Left lung (tissue), 14 donors: ENCODE measurements at places on chromosomes 1 and 21. TPM values are rescaled to one million over a fixed set of nuclear protein-coding genes. Genes with fewer than 3 reads are reported as not detected.

The ARMH1 gene
- 5.2 TPM for polyA plus RNA-seq

The C2CD4D gene
- polyA plus RNA-seq = 0.57 TPM

The HTR6 gene
- polyA plus RNA-seq = not detected

The NUCKS1 gene
- 366 TPM for polyA plus RNA-seq

The RIMS3 gene
- 1.3 TPM for polyA plus RNA-seq

The PDC gene
- polyA plus RNA-seq = 0.49 TPM

- no peak for DNase-seq
Measured at GRCh38 chr1:24309762-24310485, 9.2 kb upstream of the GRHL3 start.

- no peak for DNase-seq
Measured at GRCh38 chr1:182003025-182003725, 58.3 kb downstream of the ZNF648 start.

- no peak for DNase-seq
Measured at GRCh38 chr1:62573675-62574074, 23.6 kb upstream of the ANGPTL3 start.

DNA sequence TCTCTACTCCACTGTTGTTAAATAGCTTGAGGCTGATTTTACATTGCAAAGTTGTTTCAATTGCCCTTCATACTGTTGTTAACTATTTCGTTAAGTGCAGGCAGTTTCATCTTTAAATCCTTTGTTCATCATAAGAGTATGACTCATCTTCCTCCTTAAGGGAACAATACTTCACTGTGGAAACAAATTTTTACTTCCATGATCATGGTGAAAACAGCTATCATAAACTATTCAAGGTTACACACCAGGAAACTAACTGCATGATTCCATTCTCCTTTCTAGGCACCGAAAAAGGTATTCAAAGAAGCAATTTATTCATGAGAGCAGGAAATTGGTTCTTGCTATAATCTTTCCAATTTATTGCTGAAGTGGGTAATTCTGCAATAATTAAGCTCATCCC, 593.2 kb downstream of the LRRIQ3 start:
- no peak for DNase-seq

- DNase-seq = no peak
Measured at GRCh38 chr1:193211539-193211938, 25.1 kb upstream of the B3GALT2 start.
